ENCODE measurements at places on chromosomes 2 and 18.

DNA sequence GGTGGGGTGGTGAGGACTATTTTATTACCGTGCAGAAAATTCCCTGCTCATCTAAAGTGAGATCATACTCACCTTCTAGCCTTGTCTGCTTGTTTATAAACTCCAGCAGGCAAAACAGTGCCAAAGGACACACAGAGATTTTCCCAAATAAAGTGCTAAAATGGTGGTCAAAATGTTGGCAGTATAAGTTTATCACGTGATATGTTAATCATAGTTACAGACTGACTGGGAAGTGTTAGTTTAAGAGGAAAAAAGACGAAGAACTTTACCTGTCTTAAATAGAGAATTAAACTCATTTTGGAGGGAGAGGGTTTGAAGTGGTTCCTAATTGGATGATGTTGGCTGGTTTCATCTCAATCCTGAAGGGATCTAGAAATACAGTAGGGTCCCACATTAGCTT lies 691.7 kb upstream of the FANCL start:
- no peak for DNase-seq

DNA sequence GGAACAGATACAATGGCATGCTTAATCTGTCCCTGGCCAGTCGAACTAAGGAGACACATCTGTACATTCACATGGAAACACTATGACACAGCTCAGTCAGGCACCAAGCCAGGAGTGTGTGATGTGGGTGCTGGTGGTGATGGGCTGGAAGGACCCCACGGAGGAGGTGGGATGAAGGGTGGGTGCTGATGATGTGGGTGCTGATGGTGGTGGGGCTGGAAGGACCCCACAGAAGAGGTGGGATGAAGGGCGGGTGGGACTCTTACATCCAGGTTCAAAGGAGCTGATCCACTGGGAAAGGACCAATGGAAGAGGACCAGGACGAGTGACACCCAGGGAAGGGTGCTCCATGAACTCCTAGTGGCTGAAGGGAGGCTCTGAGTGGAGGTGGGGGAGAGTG lies 34.8 kb upstream of the ACAA2 start:
- DNase-seq = no peak

DNA sequence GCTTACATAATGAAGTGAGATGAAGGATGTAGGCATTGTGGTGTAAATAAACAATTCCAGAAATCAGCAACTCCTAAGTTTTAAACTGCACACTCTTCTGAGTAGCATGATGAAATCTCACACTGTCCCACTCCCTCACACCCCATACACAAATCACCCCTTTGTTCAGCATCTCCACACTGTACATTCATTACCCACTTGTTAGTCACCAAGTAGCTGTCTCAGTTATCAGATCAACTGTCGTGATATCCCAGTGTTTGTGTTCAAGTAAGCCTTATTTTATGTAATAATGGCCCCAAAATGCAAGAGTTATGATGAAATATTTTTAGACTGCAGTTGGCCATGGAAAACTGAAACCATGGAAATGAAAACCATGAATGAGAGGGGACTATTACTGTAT lies 135.7 kb downstream of the GRB14 start:
- no peak for DNase-seq

GRCh38 chr2:231227310-231228162 lies 29.1 kb downstream of the ARMC9 start:
- peak; percentile 13 for DNase-seq

- DNase-seq = no peak
Observed at GRCh38 chr18:11724781-11725180, 35.7 kb downstream of the GNAL start.

DNA sequence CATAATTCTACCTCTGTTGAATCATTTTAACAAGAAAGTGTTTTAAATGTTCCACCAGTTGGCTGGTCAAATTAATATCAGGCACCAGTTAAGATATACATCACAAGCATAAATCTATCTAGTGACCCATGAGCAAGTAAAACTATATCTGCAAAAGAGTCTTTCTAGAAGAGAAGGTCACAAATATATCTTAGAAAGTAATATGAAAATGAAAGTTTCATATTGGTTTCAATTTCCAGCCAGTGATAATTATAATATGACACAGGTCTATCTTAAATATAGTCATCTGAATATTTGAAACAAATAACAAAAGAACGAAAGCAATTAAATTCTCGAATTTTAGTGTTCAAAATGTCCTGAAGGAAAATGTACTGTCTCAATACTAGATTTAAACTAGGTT lies 282.5 kb upstream of the KYNU start:
- DNase-seq = no peak

DNA sequence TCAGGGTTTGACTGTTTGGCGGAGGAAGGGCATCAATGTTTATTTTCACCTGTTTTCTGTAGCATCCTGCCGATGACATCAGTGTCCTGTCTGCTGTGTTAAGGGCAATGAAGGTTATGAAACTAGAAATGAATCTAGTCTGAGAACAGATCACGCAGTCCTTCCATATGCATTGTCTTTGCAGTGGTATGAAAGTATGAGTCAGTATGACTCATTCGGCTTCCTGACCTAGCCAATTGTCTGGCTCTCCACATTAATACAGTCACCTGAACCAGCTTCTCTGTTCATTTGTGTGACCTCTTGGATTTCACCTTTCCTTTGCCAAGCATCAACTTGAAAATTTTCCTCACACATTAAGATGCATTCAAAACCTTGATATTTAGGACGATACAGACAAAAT lies 353.8 kb downstream of the RND3 start:
- DNase-seq = no peak
